Globus pallidus (tissue), 1 donor: ENCODE measurements at places on chromosomes 3 and 15.

DNA sequence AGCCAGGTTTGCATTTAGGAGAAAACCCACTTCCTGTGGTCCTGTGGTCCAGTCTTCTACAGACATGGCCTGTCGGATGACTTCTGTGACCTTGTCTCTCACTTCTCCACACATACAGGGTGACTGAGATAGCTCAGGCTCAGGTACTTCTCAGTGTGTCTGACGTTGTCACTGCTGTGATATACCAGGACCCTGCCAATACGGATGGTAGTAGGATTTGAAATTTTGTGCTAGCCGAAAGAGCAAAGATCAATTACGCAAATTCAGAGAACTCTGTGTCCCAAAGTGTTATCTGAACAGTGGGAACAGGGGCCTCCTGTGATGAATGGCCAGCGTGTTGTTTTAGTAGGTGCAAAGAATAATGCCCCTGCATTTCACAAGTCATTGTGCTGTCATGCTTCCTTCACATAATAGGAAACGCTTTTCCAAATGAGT lies 128.9 kb downstream of the MCTP2 start:
- no peak for DNase-seq

- no peak for DNase-seq
Measured at GRCh38 chr15:96695426-96695825, 364.9 kb downstream of the NR2F2 start.

- DNase-seq = no peak
Measured at GRCh38 chr15:34652726-34653033, 69.2 kb upstream of the GOLGA8B start.

DNA sequence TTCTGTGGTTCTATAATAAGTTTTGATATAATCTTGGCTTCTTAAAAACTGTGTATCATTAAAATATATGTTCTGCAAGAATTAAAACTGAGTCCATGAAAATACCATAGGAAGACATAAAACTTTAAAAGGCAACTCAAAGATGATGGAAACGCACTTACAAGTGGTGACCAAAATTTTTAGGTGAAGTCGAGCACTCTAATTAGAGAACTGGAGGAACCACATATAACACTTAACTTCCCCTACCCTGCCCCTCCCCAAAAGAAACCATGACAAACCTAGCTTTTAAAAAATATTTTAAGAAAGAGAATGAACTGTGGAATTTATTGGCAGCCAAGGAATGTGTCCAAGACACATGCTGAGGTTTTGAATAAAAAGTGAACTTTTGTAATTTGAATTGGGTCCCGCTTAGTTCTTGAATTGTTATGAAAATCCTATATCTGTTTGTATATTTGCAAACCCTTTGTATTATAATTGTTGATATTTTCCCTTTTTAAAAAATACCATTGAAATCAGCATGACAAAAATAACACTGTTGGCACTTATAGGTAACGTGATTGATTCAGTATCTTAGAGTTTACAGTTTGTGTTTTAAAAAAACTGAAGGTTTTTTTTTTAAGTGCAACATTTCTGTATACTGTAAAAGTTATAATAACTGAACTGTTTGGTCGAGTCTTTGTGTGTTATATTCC lies 7.7 kb downstream of the NR2F2 start:
- DNase-seq = no peak
